Heart right ventricle (tissue), 16 donors: ENCODE measurements at places on chromosomes 7 and 10. TPM values are rescaled to one million over a fixed set of nuclear protein-coding genes. Genes with fewer than 3 reads are reported as not detected.

GRCh38 chr10:72783410-72783833 is 91.5 kb downstream of the MCU start:
- no peak for DNase-seq

DNA sequence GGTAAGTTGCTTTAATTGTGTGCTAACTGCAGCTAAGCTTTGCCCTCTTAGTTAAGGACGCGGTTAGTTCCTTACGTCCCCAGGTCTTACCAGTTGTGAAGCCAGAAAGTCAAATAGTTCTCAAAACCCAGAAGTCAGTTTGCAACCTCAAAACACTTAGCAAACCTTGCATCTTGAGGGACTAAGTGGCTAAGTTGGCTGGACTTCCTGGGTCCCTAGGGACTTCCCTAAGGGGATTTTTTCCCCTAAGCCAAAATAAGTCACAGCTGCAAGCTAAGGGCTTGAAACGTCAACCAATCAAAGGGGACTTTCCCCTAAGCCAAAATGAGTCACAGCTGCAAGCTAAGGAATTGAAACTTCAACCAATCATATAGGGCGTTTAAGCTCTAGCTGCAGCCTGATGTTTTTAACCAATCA is 36.2 kb upstream of the HECW1 start:
- DNase-seq, result no peak

- DNase-seq, result peak; percentile 26
Measured at GRCh38 chr10:27998178-27998953, 513 bp downstream of the ODAD2 start.

DNA sequence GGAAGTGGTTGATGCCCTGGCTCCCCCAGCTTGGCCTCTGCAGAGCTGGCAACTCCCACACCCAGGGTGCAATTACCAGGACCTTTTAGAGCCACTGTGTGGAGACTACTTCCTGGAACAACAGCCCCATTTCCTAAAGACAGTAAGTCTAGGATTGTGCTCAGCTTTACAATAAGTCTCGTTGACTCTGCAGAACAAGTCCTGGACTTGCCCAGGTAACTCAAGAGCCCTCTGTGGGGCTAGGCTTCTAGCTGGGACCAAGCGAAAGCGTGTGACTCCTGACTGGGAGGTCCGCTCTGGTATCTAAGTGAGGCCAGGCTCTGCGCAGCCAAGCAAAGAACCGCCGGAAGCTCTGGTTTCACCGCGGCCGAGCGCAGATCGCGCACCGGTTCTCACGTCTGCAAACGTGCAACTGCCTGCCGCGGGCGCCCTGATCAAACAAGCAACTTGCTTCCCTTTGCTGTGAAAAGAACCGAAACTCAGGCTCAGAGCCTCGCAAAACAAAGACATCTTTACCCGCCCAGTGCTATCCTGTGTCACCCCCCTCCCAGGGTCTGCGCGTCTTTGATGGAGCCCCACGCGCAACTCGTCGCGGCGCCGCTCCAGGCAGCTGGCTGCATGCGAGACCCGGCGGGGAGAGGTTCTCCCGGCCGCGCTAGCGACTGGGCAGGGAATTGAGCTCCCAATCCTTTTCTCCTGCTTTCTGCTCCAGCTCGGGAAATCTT is 4.4 kb upstream of the PDLIM1 start:
- no peak for DNase-seq

- peak; percentile 26 for DNase-seq
Measured at GRCh38 chr7:107691716-107692115, 31.1 kb downstream of the SLC26A4 start.

DNA sequence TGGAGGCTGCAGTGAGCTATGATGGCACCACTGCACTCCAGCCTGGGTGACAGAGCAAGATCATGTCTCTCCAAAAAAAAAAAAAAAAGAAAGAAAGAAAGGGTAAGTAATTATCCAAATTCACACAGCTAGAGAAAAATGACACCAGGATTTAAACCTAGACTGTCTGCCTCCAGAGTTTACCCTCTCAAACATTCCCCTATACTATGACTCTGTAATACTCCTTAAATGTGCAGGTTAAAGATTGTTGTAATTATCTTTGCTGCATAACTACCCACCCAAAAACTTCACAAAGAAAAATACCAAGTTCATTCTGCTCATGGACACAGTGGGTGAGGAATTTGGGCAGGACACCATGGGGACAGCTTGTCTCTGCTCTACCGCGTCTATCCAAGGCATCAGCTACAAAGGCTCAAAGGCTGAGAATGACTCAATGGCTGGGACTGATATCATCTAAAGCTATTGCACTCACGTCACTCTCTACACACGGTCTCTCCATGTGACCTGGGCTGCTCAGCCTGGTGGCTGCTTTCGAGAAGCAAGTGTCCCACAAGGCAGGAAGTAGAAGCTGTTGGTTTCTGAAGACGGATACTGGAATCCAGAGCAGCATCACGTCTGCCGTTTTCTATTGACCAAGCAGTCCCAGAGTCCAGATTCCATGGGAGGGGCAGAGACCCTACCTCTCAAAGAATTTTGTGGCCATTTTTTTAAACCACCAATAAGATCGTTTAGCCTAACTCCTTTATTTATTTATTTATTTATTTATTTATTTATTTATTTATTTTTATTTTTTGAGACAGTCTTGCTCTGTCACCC is 185.7 kb upstream of the AUTS2 start:
- DNase-seq, result peak; percentile 31

Gene TEX47
- total RNA-seq, result not detected

DNA sequence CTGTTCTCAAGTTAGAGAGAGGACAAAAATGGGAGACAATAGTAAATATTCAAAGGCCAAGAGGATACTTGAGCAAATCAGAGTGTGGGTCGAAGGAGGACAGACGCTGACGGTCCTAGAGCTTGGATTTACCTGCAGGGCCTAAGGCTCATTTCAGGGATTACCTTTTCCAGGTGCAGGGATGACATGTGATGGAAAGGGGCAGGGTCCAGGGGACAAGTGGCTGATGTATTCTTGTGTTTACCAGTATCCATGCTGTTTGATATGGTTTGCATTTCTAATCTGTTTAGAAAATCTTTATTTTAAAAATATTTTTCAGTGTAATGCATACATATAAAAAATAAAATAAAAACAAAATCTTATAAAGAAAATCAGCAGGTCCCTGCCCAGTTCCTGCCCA is 5.3 kb downstream of the GALNTL5 start:
- no peak for DNase-seq

DNA sequence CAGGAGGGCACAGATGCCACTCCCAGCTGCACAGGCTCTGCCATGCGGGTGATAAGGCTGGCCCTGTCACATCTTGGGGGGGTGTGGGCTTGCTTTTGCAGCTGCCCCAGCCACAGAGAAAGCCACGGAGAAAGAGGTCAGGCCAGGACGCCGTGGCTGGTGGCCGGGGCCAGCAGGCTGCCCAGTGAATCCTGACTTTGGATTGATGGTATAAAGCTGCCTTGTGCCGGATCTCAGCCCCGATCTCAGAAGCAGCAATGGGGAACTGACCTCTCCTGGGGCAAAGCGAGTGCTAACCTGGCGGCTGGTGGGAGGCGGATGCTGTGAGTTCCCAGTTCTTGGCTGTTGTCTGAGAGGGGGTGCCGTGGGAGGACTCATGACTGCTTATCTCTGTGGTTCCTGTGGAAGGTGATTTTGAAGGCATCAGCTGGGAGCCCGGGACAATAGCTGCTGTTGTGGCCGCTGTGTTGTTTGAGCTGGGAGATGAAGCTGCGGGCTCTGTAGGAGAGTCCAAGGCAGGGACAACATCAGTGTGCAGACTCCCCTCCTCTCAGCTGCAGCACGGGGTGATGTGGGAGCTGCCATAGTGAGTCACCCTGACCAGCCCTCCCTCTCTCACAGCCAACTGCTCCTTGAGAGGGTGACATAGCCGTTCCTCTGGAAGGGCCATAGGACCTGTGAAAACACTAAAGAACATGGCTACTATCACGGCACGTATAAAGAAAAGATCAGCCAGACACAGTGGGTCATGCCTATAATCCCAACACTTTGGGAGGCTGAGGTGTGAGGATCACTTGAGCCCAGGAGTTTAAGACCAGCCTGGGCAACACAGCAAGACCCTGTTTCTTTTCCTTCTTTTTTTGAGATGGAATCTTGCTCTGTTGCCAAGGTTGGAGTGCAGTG is 17.0 kb downstream of the IL15RA start:
- no peak for DNase-seq

DNA sequence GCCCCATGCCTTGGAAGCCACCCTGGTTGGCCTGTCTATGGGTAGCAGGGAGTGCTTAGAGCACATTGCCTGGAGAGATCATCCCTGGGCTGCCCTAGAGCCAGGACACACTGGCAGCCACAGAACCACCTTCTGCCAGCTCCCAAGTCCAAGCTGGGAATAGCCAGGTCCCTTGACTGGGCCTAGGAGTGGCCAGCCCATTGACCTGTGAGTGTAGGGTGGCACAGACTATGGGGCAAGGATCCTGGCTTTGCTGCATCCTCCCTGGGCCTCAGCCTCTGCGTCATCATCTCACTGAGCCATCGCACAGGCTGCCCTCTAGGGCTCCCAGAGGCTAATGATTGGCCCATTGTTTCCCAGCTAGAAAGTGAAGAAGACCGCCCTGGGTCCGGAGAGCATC is 7.0 kb downstream of the AQP1 start:
- DNase-seq, result no peak

Gene MINPP1
- 6.5 TPM for total RNA-seq

DNA sequence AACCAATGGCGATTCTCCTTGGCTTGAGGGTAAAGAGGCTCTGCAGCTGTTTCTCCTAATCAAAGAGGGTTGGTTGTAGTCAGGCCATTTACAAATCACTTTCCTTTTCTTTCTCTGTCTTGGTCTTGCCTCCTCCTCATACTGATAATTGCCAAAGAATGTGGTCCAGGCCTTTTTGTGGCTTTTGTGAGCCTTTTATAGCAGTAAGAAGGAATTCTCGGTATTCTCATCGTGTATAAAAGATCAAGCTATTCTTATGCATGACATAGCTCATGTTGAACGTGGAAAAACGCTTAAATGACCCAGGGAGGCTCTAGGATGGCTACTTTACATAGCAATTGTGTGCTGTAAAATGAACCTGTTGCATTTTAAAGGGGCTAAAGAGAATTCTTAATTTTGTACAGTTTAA is 62.6 kb downstream of the RBM20 start:
- no peak for DNase-seq
